ENCODE measurements at places on chromosomes 5 and 9. TPM values are rescaled to one million over a fixed set of nuclear protein-coding genes. Genes with fewer than 3 reads are reported as not detected.

GRCh38 chr9:134487066-134487710 is 154.4 kb upstream of the COL5A1 start:
- no peaks in the 10 kb centered on the region for H3K4me1 ChIP-seq
- H3K27ac ChIP-seq: no peak overlapping the region
- H3K27me3 ChIP-seq: no peaks in the 10 kb centered on the region
- DNase-seq: no peak
- no peaks in the 10 kb centered on the region for H3K36me3 ChIP-seq

DNA sequence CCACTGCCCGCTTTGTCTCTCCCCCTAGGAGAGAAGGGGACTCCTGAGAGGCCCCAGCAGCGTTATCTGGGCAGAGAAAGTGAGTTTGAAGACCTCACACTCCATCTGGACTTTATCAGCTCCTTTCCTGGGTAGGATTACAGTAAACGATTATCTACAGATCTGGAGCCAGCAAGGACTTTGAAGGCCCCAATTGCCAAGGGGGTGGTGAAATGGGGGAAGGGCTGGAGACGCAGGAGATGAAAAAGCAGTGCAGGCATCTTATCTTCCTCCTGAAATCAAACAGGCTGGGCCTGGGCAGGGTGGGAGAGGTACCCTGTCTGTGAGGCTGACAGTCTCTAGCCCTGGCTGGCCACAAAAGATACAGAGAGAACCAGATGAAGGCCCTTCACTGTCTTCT is 105.8 kb upstream of the MSX2 start:
- no peaks in the 10 kb centered on the region for H3K27me3 ChIP-seq
- no peak for DNase-seq
- no peaks in the 10 kb centered on the region for H3K36me3 ChIP-seq
- H3K27ac ChIP-seq: no peak overlapping the region
- no peak overlapping the region for H3K4me3 ChIP-seq
- no peaks in the 10 kb centered on the region for H3K4me1 ChIP-seq

GRCh38 chr5:31066655-31067328 is 126.7 kb upstream of the CDH6 start:
- no peak overlapping the region for H3K27ac ChIP-seq
- no peaks in the 10 kb centered on the region for H3K36me3 ChIP-seq
- no peak for DNase-seq

DNA sequence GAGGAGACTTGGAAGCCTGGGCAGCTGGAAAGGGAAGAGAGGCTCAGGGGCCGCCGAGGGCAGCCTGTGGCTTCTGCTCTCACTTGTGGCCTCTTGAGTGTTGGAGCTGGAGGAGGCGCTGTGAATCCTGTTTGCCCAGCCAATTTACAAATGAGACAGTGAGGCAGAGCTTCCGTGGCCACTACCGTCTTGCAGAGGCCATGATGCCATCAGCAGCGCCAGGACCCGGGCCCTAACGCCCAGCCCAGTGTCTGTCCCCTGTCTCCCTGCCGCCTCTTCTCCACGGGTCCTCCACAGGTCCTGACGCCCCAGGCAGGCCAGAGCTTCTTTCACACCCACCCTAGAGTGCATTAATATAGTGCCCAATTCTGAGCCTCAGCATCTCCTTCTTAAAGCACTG is 172.8 kb downstream of the GOLPH3 start:
- H3K4me1 ChIP-seq: no peaks in the 10 kb centered on the region
- H3K27ac ChIP-seq: no peak overlapping the region
- H3K36me3 ChIP-seq: no peaks in the 10 kb centered on the region
- H3K4me3 ChIP-seq: no peak overlapping the region

DNA sequence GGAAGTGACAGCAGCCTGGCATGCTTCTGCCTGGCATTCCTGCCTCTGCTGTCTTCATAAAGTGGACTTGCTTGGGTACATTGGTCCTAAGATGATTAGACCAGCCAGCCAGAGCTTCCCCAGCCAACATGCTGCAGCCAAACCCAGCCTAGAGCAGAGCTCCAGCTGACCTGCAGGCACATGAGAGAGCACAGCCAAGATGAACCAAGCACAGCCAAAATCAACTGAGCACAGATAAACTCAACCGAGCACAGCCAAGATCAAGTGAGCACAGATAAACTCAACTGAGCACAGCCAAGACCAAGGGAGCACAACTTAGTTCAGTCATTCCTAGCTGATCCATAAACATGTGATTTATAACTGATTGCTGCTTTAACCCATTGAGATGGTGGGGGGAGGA is 266.5 kb downstream of the MSX2 start:
- no peaks in the 10 kb centered on the region for H3K4me1 ChIP-seq
- no peaks in the 10 kb centered on the region for H3K36me3 ChIP-seq
- no peak overlapping the region for H3K4me3 ChIP-seq
- no peaks in the 10 kb centered on the region for H3K27me3 ChIP-seq

- no peak overlapping the region for H3K27ac ChIP-seq
- no peaks in the 10 kb centered on the region for H3K27me3 ChIP-seq
- no peaks in the 10 kb centered on the region for H3K4me1 ChIP-seq
- no peaks in the 10 kb centered on the region for H3K36me3 ChIP-seq
Observed at GRCh38 chr5:57850109-57850508, 367.5 kb upstream of the ACTBL2 start.

Gene SCGB3A2
- total RNA-seq: not detected
